ENCODE measurements at places on chromosomes 7 and 10.

DNA sequence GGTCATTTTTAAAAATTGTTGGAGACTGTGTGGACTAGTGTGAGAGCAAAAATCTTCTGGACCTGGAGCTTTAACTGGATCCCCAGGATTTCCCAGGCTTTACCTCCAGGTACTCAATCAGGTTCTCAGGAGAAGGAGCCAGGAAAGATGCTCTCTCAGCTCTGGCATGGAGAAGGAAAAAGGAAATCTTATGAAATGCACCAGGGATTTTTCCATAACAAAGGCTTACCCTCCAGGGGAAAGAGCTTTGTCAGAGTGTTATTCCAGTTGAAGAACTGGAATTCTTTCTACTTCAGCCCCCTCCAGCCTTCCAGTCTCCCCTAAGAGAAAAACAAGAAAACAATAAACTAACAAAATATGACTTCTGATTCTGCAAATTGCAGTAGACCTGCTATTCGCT, 436.7 kb upstream of the ANKRD30A start:
- DNase-seq = no peak

- DNase-seq = no peak
Observed at GRCh38 chr10:11683529-11684320, 58.5 kb upstream of the ECHDC3 start.

- no peak for DNase-seq
Observed at GRCh38 chr10:57823398-57823797, 444.3 kb downstream of the IPMK start.

GRCh38 chr10:111138544-111138943, 61.7 kb downstream of the ADRA2A start:
- no peak for DNase-seq

DNA sequence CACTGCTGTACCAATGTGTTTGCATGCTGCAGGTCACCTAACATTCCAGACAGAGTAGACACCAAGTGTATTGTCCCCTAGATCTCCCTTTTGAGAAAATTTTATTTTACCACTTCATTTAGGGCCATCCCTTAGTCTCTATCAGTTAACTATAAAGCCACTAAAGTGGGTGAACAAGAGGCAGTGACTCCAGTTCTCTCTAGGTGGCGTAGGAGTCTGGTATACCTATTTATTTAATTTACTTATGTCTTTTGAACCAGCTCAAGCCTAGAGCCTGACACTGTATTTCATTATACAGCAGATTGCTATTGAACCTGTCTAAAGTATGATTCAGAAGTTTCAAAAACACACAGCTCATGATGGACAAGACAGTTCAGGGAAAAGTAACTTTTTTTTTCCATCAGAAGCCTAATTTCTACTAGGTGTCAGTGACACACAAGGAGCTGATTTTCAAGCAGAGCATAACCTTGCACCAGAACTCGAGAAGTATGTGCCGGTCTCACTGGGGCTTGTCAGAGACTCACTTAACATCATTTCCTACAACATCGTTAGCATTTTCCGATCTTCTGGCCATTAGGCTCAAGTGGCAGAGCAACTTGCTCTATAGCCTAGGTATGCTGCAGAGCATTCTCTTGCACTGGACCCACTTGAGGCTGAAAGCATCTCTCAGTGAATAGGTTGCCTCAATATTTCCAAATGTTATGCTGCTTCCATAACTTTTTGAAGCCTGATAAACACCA, 175.4 kb downstream of the CDC14C start:
- no peak for DNase-seq

GRCh38 chr7:124366118-124366517, 333.3 kb upstream of the TMEM229A start:
- DNase-seq = no peak

GRCh38 chr10:77404810-77405209, 232.8 kb downstream of the KCNMA1 start:
- no peak for DNase-seq

DNA sequence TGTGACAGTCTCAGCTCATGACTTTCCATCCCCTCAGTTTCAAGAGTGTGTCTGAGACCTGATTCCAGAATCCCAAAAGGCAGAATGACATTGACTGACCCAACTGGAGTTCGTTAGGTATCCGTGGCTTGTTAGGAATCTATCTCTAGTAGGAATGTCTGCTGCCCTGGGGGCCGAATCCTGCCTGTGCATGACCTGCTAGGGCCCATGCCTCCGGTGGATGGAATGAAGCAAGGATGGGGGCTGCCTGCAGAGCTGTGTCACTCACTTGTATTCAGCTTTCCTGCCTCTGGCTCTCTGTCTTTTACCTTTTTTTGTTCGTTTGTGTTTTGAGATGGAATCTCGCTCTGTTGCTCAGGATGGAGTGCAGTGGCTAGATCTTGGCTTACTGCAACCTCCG, 129.5 kb downstream of the SDK1 start:
- DNase-seq = no peak

GRCh38 chr10:109587366-109587765, 335.9 kb downstream of the XPNPEP1 start:
- DNase-seq = no peak

DNA sequence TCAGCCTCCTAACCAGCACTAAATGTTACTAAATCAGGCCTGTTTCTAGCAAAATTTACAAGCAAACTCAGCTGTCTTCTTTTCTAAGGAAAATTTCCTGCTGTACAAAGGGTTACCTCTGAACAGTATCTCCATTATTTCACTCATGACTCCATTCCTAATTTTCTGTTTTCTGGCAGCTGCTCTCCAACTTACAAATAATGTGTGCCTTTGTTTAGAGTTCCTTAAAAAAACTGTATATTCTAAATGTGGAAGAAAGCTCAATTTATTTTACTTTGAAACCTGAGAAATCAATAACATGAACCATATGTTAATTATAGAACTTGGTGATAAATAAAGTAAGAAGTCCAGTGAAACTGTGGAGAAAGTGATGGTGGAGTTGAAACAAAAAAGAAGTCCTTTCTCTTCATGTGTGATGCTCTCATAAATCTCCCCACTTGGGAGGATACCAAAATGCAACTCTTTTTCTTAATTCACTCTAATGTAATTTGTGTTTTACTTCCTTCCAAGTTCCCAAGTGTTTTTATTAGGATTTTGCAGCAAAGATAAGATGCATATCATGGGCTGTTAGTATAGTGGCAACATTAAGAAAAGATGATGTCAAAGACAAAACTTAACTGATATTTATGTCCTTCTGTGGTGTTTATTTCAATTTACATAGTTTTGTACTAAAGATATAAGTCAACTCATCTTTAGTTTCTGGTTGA, 74.8 kb downstream of the CDK6 start:
- no peak for DNase-seq

GRCh38 chr7:130124711-130125110, 54.4 kb downstream of the KLHDC10 start:
- no peak for DNase-seq

GRCh38 chr7:2540641-2541051, 14.7 kb downstream of the BRAT1 start:
- peak; percentile 51 for DNase-seq

- DNase-seq = no peak
Observed at GRCh38 chr7:96203786-96204185, 118.1 kb downstream of the SLC25A13 start.

GRCh38 chr7:73769481-73770001, 529 bp downstream of the CLDN3 start:
- no peak for DNase-seq

DNA sequence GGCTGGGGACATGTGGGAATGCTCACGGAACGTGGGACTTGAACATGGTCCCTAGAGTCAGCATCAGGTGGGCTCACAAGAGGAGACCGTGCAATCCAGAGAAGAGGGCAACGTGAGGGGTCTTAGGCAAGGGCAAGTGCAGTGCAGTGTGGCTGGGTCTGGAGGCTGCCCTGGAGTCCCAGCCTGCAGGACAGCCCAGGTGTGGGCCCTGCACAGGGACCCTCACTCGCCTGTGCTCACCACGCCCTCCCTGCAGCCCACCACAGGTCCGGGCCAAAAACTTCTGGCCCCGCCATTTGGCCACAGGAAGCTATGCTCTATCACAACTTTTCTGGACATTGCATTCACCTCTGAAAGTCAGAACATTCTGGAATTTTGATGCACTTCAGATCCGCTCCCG, 133.5 kb downstream of the PAXIP1 start:
- no peak for DNase-seq

DNA sequence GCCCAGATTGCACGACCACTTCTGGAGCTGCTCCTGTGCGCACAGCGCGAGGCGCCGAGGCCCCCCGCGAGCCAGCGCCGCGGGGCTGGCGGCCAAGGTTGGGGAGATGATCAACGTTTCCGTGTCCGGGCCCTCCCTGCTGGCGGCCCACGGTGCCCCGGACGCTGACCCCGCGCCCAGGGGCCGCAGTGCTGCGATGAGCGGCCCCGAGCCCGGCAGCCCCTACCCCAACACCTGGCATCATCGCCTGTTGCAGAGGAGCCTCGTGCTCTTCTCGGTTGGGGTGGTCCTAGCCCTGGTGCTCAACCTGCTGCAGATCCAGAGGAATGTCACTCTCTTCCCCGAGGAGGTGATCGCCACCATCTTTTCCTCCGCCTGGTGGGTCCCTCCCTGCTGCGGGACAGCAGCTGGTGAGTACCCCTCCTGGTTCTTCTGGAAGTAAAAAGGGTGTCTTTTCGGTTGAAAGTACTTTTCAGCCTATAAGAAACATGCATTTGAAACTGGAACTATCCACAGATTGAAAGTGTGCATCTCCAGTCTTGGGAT, 683 bp downstream of the INSIG1 start:
- peak; percentile 13 for DNase-seq

DNA sequence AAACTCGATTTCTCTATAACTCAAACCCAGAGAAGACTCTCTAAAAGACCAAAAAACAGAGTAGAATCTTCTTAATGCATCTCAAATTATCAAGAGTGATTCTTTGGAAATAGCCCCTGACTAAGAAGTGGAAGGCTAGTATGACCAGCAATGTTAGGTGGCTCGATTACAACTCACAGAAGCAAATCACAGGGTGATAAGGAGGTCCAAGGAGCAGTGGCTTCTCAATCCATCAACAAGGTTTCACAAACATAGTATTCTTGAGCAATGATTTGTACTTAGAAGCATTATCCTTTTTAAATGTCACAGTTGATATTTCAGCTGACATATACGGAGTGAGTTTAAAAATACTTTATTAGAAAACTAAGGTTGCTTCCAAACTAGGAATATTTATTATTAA, 127.7 kb downstream of the CNOT4 start:
- no peak for DNase-seq

- DNase-seq = no peak
Observed at GRCh38 chr7:90404777-90405176, 1.5 kb downstream of the CLDN12 start.

DNA sequence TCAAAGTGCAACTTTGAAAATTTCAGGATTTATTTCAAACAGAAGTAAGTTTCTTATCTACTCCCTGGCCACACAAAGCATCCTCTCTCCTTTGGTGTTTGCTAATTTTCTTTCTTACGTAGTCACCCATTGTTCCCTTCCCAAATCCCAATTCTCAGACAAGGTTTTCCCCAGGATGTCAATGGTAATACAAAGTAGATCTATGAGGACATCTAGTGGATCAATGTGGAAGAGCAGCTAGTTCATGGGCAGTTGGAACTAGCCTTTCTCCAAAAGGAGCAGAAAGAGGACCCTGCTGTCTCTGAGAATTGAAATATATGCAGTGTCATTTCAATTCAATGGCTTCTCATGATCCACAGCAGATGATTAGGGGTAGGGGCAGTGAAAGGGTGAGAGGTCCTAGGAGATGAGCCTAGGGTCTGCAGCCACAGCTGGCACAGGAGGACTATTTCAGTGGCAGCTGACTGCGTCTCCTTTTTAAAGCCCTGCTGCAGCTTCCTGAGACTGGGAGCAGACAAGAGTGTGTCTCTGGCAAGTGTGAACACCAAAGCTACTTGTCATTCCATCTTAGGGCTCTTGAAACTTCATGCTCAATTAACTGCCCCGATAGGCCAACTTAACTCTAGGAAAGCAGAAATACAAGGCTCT, 632.6 kb downstream of the KCNMA1 start:
- no peak for DNase-seq

- no peak for DNase-seq
Observed at GRCh38 chr7:34143402-34143801, 238.1 kb downstream of the BMPER start.

DNA sequence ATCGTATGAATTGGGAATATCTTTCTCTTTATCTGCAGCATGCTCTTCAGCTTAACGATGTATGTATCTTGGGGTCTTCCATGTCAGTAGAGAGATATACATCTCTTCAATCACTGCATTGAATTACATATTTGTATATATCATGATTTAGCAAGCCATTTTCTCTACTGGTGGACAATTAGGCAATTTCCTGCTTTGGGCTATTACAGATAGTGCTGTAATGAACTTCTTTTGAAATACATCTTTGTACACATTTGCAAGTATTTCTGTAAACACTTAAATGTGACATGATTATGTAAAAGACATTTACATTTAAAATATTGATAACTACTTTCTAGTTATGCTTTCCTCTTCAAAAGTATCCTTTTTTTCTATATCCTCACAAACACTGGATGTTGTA, 199.0 kb downstream of the PPP1R9A start:
- DNase-seq = no peak

GRCh38 chr7:81197266-81197665, 278.4 kb upstream of the SEMA3C start:
- no peak for DNase-seq

DNA sequence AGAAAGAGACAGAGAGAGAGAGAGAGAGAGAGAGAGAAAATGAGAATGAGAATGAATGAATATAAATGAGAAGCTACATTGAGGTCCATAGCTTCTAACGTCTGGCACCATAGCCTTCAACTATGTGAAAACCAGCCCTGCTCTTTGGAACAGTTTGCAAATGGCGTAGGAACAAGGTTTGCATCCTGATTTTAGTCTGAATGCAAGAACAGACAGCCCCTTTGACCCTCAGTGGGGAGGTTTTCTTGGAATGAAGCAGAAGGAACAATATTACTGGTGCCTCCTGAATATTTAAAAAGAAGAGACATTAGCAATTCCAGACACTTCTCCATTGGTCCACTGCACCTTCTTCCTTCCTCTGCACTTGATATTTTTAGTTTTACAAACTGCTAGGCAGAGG, 23.0 kb downstream of the LHPP start:
- no peak for DNase-seq

- DNase-seq = no peak
Observed at GRCh38 chr7:28687537-28687936, 270.6 kb downstream of the TRIL start.

DNA sequence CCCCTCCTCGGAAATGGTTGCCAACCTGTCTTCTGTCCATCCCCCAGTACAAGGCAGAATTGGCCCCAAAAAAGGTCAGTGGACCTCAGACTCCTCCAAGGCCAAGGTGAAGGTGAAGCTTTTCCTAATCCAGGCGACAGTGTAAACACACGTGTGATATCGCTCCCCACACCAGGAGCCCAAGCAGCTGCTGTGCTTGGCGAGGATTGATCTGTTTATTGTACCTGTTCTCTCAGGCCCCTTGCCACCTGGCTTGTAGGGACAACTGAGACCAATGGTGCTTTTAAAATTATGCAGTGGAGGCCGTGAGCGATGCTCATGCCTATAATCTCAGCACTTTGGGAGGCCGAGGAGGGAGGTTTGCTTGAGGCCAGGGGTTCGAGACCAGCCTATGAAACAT, 66.1 kb upstream of the GTF2IRD1 start:
- DNase-seq = no peak

GRCh38 chr10:75398692-75399460, 2.7 kb downstream of the ZNF503 start:
- no peak for DNase-seq
